ENCODE measurements at places on chromosomes 1 and 21.
A peak's percentile ranks its signal among the peaks of the same experiment; 100 is the strongest.

DNA sequence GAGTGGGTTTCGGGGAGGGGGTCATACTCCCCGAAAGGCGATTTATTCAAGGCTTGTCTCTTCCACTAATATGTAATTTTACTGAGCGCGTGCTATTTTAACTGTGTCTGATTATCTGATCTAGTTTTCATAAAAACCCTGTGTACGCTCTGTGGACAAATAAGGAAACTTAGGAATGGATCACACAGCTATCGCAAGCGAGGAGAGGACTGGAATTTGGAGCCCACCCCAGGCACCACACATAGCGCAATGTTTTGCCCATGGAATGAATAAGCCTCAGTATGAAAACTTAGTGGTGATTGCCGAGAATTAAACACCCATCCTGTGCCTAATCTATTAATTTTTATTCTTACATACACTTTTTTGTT lies 9.8 kb upstream of the RAB42 start:
- peak; percentile 67 for DNase-seq

DNA sequence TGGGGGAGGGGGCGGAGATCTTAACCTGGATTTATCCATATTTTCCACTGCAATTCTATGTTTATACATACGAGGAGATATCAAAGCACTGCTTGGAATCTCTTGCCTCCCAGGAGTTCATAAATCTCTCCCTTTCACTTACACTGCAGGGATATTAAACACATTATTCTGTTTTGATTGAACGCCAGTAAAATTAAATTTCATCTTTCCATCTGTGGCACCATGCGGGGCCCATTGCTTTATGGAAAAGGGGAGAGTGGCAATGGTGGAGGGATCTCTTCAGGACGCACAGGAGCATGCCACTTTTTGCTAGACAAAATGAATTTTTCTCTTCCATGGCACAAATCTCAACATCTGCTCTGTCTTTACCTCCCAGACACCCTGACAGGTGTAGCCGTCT lies 648.0 kb upstream of the PLXNA2 start:
- no peak for DNase-seq

DNA sequence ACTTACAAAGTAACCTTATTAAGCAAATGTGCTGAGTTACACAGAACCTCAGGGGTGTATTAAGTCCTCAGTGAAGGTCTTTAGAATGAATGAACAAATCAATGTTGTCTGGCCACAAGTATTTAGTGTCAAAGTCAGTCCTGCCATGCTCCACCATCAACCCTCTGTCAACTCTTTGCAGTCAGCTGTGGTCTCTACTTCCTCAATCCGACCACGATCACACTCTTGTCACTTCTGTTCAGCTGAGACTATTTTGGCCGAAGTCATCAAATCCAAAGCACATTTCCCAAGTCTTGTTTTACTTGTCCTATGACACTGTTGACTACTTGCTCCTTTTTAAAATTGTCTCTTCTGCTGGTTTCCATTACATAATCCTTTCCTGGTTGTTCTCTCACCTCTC lies 173.5 kb downstream of the ST6GALNAC5 start:
- no peak for DNase-seq

GRCh38 chr1:47621483-47621882 lies 183.6 kb downstream of the FOXD2 start:
- no peak for DNase-seq

- no peak for DNase-seq
Measured at GRCh38 chr1:8294170-8294697, 23.7 kb upstream of the SLC45A1 start.

- DNase-seq, result no peak
Measured at GRCh38 chr1:83822208-83822607, 176.7 kb downstream of the TTLL7 start.

DNA sequence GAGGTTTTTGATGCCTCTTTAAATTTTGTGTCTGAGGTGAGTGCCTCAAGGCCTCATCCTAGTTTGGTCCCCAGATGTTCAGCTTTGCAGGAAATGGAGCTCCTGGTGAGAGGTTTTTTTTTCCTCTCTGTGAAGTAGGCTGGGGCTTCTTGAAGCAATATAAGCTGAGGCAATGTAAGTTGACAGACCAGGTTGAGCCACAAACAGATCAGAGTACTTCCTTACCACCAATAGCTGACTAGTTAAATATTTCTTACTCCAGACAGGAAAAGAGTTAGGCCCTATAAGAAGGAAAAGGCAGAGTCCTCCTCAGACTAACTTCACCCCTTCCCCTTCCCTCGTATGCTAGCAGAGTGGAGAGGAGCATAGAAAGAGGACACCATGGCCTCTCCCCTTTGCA lies 341.0 kb downstream of the LMO4 start:
- no peak for DNase-seq

GRCh38 chr1:44947774-44948311 lies 38.6 kb downstream of the EIF2B3 start:
- DNase-seq, result no peak

GRCh38 chr1:243343970-243344937 lies 88.4 kb downstream of the SDCCAG8 start:
- peak; percentile 51 for DNase-seq

DNA sequence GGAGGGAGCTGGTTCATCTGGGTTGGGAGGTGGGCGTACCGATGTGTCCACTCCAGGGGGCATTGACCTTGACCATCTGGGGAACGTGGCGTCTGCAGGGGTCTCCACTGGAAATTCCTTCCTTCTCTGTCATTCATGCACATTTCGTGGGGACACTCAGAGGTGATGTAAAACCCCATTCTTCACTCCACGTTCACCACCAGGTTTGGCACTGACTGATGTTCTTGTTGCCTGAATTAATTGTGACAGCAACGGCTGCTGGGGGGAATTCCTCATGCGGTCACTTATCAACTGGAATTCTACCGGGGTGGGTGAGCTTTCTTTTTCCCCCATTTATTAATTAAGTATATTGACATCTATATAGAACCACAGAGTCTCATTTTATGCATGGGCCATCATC lies 18.1 kb upstream of the POFUT2 start:
- DNase-seq, result no peak

DNA sequence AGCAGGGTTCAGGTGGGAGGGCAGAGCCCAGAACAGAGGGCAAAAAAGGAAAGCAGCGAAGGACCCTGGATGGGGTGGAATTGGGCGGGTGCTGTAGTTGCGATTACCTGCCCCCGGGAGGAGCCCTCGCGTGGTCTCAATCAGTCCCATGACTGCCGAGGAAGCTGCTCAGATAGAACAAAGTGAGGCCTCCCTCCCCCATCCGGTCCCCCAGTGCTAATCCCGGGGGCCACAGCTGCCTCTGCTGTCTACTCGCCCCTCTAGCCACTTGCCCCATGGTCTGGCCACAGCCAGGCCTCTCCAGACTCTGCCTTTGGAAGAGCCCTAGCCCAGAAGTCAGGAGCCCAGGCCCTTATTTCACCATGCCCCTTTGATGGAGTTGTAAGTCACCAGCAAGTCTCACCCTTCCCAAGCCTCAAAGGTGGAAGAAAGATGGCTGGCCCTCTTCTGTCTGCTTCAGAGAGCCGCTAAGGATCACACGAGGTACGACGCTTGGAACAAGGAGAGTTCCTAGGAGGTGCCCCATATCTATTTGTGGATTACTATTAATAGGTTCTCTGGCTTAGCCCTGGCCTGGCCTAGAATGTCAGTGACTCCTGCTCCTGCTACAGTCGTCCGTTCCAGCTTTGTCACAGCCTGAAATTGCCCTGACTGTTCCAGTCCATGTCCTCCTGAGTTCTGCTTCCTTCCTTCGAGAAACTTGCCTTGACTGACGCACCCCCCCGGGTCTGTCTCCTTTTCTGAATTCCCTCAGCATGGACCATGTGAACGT lies 16.4 kb downstream of the ECHDC2 start:
- no peak for DNase-seq

- DNase-seq, result no peak
Measured at GRCh38 chr21:15638856-15639549, 90.8 kb upstream of the USP25 start.

DNA sequence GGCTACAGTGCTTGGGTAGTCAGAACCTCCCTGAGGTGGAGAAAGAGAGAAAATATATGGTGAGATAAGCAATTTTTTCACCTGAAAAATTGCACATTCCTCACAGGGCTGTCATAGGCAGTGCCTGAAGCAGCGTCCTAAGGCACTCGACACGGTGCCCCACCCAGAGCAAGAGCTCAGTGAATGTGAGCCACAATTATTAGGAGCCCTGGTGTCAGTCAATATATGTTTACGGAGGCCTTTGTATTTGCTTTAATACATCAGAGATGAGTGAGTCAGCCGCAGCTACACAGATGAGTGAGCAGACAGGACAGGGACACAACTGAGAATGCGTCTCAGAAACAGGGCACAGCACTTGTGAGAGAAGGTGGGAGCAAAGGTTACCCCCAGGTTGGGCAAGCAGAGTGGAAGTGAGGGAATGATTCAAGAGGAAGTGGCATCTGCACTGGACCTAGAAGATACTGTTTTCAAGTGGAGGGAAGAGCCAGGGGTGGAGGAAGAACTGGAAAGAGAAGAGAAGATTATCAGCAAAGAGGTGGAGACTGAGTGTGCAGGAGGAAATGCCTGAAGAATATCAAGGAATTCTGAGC lies 5.2 kb upstream of the PIGC start:
- DNase-seq, result no peak

DNA sequence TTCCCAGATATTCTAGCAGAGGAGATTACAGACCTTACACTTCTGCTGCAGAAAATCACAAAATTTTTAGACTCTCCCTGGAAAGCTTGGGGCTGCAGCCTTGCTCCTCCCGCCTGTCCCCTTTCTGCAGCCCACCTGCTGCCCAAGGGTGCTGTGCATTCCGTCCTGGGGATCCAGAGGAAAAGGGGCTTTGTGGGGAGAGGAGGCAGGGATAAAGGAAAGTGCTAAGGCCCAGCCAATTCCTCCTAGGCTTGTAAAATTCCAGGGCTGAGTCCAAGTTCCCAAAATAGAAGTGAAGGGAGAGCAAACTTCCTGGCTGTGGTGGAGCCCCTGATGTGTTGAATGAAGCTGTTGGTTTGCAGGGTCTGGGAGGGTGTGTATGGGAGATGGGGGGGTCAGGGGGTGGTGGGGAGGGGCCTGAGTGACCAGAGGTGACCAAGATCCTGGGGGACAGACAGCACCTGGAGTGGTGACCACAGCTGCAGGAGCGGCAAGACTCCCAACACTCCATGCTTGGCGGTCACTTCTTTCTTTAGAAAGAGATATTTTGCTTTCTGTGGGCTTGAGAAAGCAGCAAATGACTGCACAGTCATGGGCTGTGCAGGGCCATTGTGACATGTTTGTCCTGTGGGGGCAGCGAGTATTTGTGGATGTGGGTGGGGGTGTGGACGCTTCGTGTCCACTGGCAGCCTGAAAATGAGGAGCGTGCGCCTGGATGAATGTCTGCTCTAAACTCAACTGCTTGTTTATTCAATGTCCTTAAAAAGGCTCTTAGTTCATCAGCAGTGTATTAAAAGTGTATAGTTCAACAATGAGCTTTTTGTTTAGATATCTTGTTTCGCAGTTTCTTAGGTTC lies 68.4 kb downstream of the TLR5 start:
- no peak for DNase-seq

DNA sequence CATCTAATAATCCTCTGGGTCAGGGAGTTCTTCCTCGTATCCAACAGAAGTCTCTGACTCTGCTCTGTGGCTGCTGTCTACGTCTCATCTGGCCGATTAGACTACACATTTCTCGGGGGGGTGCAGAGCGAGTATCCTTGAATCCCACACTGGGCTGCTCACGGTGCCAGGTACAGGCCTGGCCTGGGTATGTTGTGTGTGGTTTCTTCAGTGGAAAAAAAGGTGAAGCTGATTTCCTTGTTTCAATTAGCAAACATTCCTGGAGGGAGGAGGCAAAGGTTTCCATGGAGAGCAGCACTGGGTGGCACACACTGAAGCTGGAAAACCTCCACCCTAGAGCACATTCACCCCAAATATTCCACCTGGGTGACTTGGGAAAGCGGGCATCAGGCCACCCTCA lies 2.0 kb upstream of the RAB7B start:
- no peak for DNase-seq

- DNase-seq, result no peak
Measured at GRCh38 chr21:45109831-45110492, 35.6 kb downstream of the ADARB1 start.

GRCh38 chr1:28144203-28145135 lies 32.0 kb downstream of the PTAFR start:
- no peak for DNase-seq

GRCh38 chr1:225945564-225945963 lies 4.5 kb upstream of the LEFTY2 start:
- no peak for DNase-seq

GRCh38 chr21:43703035-43703880 lies 15.7 kb upstream of the PDXK start:
- DNase-seq, result peak; percentile 50

GRCh38 chr1:14003552-14003951 lies 303.6 kb downstream of the PRDM2 start:
- no peak for DNase-seq

DNA sequence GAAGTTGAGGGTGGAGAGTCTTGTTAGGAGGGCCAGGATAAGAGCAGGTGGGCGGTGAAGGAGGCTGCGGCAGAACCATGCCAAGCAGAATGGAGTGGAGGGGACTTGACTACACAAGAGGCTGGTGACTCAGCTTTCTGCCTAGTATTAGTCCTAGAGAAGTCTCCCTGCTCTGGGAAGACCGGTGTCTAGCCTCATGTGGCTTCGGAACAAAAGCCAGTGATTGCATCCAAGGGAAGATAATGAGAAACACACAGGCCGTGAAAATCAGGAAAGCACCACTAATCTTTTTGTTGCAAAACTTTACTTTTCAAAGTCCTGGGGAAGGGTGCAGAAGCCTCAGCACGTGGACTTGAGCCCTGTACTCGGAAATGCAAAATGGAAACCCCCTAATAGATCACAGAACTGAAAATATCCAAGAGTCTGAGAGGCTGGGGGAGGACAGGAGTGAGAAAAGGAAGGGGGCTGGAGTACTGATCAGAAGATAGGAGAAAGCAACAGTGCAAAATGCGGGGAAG lies 31.4 kb downstream of the DDR2 start:
- DNase-seq, result no peak

DNA sequence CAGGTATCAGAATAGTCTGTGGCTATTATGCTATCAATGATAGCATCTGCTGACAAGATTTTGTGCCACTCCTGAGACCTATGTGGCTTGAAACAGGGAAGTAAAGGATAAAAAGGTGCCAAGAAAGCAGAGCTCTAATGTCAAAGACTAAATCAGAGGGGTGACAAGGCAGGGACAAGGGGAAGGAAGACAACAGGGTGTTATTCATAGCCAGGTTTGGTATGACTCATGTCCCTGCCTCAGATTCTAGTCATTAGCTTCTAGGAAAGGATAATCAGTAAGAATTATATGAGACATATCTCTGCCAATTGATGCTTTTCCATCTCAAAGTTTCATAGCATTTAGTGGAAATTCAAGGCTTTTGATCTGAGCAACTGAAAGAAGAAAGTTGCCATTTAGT lies 31.8 kb upstream of the PLD5 start:
- no peak for DNase-seq

DNA sequence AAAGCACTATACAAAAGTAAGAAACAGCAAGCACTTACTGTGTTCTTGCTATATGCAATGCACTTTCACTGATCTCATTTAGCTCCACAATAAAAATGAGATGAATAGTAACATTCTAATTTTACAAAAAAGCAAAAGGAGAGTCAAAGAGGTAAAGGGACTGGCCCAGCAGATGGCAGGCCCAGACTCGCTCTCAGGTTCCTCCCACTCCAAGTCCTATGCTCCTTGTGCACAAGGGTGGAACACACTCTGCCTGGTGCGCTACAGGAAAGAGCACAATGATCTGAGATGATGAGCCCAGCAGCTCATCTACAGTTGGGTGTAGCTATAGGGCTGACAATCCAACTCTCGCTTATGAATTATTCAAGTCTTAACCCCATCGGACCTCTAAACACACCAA lies 94.1 kb upstream of the LYST start:
- DNase-seq, result no peak

- no peak for DNase-seq
Measured at GRCh38 chr1:5742032-5742431, 250.2 kb downstream of the NPHP4 start.

Measured in NCI-H2227 treated with DMSO at 0.1 percent for 48 hours (cell line).